Prostate gland (tissue), 2 donors: ENCODE measurements at places on chromosomes 5 and 9. TPM values are rescaled to one million over a fixed set of nuclear protein-coding genes. Genes with fewer than 3 reads are reported as not detected.

GRCh38 chr9:93252116-93252780 lies 68.3 kb downstream of the WNK2 start:
- no peak for DNase-seq
- no peaks in the 10 kb centered on the region for H3K4me1 ChIP-seq
- no peak overlapping the region for H3K4me3 ChIP-seq
- H3K27me3 ChIP-seq: no peaks in the 10 kb centered on the region
- no peaks in the 10 kb centered on the region for H3K36me3 ChIP-seq

GRCh38 chr9:2018764-2019558 lies 3.8 kb downstream of the SMARCA2 start:
- peak overlapping the region; percentile 87 for H3K4me3 ChIP-seq
- peaks cover 28% of the 10 kb centered on the region for H3K4me1 ChIP-seq
- peak overlapping the region; percentile 95 for H3K27ac ChIP-seq
- no peak for DNase-seq
- H3K36me3 ChIP-seq: no peaks in the 10 kb centered on the region

GRCh38 chr5:162852134-162852533 lies 585.3 kb upstream of the CCNG1 start:
- no peaks in the 10 kb centered on the region for H3K36me3 ChIP-seq
- DNase-seq: no peak
- no peaks in the 10 kb centered on the region for H3K27me3 ChIP-seq
- H3K27ac ChIP-seq: no peak overlapping the region

LHX3 gene
- not detected for total RNA-seq

SLC1A3 gene
- total RNA-seq: 10.5 TPM
